ENCODE measurements at places on chromosomes 2 and 18.
A peak's percentile ranks its signal among the peaks of the same experiment; 100 is the strongest.

- no peak for DNase-seq
These were observed 46.8 kb upstream of the RNU4ATAC start for GRCh38 chr2:121483846-121484245.

DNA sequence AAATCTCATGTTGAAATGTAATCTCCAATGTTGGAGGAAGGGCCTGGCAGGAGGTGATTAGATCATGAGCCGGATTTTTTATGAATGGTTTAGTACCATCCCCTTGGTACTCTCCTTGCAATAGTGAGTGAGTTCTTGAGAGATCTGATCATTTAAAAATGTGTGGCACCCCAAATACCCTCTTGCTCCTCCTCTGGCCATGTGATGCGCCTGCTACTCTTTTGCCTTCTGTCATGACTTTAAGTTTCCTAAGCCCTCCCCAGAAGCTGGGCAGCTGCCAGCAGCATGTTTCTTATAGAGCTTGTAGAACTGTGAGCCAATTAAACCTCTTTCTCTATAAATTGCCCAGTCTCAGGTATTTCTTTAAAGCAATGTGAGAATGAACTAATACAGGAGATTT, 72.6 kb upstream of the FIGN start:
- DNase-seq, result no peak

DNA sequence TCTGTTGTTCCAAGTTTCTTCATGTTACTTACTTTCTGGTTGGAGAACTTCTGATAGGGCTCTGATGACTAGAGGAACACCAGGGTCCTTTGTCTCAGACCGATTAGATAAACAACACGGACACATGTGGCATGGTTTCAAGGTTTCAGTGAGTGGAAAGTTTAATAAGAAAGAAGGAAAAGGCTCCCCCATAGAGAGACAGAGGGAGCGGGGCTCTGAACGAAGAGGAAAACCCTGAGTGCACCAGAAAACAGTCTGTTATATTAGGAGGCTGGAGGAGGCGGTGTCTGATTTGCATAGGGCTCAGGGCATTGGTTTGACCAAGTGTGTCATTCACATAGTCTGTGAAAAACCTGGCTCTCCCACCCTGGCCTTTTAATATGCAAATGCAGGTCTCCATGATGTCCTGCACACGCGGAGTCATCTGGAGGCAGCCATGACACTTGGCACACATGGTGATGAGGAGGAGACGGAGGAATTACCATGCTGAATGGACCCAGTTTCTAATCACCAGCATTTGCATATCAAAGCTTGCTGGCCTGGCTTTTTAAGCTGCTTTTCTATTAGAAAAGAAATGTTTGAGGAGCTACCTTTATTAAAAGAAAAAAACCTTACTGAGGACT, 94.2 kb downstream of the PTPN4 start:
- no peak for DNase-seq

DNA sequence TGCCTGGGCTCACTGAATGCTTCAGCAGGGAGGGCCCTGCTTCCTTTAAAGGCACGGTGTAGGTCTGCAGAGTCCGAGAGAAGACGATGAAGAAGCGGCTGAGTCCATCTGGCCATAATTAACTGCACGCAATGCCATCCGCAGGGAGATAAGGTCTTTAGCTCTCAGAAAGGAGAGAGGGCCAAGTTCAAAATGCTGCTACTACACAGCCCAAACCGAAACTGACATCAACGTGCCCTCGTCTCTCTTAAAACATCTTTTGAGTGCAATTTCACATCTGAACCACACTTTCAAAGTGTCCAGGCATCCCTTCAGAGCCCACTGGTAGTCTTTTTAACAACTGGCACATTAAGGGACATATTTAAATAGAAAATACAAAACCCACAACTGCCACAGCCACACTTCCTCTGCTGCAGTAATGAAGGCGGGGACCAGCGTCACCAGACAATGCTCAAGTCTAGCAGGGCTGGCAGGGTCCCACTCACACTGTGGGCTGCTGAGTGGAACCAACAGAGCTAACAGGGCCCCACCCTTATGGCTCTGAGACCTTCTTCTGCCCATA, 35.8 kb downstream of the ST3GAL5 start:
- peak; percentile 87 for DNase-seq

- DNase-seq, result no peak
These were observed 179.0 kb downstream of the BARD1 start for GRCh38 chr2:214630402-214631045.

GRCh38 chr2:230775737-230776136, 63.1 kb downstream of the CAB39 start:
- no peak for DNase-seq

GRCh38 chr2:112817082-112817689, 19.4 kb downstream of the IL1B start:
- no peak for DNase-seq

DNA sequence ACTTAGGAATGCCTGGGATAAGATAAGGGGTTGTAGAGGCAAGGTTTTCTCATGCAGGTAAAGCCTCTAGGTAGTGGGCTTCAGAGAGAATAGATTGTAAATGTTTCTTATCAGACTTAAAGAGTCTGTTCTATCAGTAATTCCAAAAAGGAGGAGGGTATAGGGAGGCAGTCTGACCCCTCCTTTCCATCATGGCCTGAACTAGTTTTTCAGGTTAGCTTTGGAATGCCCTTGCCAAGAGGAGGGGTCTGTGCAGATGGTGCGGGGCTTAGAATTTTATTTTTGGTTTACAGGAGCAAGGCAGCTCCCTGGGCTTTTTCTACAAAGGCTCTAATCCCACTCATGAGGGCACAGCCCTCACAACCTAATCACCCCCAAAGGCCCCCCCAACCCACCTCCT, 135.0 kb downstream of the B3GNT2 start:
- DNase-seq, result no peak

- peak; percentile 40 for DNase-seq
These were observed 73.4 kb downstream of the ACTR2 start for GRCh38 chr2:65300761-65301711.

- DNase-seq, result no peak
These were observed 12.0 kb downstream of the ALPG start for GRCh38 chr2:232418466-232419244.

GRCh38 chr18:56327191-56327885, 311.1 kb downstream of the TXNL1 start:
- no peak for DNase-seq

DNA sequence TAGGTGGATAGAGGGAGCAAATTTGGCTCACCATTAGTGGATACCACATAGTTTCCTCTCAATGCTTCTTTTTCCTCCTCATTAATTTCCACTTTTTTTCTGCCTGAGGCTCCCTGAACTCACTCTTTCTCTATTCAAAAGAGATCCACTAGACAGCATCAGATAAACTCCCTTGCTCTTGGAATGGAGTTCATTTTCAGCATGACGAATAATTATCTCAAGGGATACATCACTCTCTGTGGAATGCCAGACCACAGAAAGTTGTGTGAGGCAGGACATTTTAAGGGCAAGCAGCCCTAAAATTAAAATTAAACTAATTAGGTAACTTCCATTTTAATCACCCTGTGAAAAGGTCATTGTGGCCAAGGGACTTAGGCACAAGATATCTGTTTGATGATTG, 1920.1 kb upstream of the CELF4 start:
- no peak for DNase-seq

- no peak for DNase-seq
These were observed 191.0 kb downstream of the TCF4 start for GRCh38 chr18:55396979-55397378.

GRCh38 chr2:197086500-197086899, 160.0 kb upstream of the PGAP1 start:
- DNase-seq, result peak; percentile 27

DNA sequence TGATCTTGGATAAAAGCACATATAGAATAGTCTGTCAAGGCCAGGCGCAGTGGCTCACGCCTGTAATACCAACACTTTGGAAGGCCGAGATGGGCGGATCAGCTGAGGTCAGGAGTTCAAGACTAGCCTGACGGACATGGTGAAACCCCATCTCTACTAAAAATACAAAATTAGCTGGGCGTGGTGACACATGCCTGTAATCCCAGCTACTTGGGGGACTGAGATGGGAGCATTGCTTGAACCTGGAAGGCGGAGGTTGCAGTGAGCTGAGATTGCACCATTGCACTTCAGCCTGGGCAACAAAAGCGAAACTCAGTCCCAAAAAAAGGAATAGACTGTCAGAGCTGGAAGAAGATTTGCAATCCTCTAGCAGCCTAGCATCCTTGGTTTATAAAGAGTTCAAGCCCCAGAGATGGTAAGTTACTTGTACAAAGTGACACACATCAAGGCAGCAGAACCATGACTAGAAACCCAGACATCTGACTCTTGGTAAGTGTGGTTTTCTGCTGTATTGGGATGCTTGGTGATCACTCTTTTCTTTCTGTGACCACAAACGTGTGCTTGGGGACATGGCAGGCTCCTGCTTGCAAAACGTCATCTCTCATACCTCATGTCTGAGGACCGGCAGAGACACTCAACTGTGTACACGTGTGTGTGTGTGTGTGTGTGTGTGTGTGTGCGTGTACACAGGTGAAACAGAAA, 69.0 kb downstream of the OSBPL6 start:
- no peak for DNase-seq

GRCh38 chr18:48317781-48318381, 91.3 kb downstream of the ZBTB7C start:
- DNase-seq, result no peak

- no peak for DNase-seq
These were observed 24.7 kb downstream of the B4GALT6 start for GRCh38 chr18:31659576-31660177.

DNA sequence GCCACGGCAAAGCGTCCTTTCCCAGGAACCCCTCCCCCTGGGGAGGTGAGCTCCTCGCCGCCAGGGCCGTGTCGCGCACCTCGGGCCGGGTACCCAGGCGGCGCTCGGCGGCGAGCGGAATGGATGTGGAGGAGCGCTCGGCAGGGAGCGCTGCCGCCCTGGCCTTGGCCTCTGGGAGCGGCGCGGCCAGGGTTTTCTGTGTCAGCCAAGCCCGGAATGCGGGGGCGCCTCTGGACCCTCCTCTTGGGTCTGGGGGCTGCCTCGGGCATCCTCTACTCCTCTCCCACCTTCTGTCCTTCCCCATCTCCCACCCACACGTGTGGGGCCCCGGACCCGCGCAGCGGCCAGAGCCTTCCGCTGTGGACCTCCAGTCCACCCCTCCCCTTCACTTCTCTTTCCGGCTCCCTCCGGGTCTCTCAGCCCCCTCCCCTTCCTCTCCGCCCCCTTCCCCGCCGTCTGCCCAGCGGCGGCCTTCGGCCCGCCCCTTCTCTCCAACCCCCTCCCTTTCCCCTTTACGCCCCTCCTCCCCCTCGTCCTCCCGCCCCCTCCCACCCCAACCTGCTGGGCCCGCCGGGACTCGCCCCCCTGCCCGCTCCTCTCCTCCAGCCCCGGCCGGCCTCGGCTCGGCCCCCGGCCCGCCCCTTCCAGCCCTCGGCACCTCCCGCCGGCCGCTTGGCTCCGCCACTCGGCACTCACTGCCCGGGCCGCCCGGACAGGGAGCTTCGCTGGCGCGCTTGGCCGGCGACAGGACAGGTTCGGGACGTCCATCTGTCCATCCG, at the start of gene MERTK:
MERTK (plus strand) TSS at position 684 of the 779 bp plus-strand sequence. CDS start 129 bp downstream, outside the sequence.
- peak; percentile 33 for DNase-seq

GRCh38 chr2:124995185-124995912, 970.3 kb downstream of the CNTNAP5 start:
- DNase-seq, result no peak

DNA sequence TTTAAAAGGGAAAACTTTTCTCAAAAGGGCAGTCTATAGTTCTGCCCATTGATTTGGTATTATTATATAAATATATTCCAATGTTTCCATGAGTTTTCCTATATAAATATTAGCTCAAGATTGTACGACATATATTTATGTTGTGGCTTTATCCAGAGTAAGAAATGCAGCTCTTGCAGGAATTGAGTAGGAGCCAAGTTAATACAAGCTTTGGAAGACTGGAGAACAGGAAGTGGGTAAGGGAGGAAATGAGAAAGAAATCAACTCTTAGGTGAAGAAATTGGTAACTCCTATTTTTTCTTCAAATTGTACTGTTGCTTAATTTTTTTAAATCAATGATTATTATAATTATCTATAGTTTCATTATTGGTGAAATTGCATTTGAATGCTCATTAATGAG, 105.4 kb upstream of the FAM117B start:
- DNase-seq, result no peak

GRCh38 chr2:173657996-173658717, 303.5 kb downstream of the CDCA7 start:
- no peak for DNase-seq

DNA sequence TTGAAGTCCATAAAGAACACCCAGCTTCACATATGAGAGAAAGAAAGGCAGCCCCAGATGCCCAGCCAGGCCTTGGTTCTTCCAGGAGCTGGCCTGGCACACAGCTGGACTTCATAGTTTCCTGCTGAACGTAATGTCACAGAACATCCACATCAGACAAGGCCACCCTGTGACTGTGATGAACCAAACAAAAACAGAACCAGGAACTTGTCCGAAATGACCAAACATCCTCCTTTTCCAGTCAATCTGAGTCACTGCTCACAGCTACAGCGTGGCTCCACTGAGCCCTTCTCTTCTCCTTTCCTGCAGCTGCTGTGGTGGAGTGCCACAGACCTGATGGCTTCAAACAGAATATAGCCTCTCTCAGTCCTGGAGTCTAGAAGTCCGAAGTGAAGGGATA, 45.4 kb upstream of the PAPOLG start:
- no peak for DNase-seq

DNA sequence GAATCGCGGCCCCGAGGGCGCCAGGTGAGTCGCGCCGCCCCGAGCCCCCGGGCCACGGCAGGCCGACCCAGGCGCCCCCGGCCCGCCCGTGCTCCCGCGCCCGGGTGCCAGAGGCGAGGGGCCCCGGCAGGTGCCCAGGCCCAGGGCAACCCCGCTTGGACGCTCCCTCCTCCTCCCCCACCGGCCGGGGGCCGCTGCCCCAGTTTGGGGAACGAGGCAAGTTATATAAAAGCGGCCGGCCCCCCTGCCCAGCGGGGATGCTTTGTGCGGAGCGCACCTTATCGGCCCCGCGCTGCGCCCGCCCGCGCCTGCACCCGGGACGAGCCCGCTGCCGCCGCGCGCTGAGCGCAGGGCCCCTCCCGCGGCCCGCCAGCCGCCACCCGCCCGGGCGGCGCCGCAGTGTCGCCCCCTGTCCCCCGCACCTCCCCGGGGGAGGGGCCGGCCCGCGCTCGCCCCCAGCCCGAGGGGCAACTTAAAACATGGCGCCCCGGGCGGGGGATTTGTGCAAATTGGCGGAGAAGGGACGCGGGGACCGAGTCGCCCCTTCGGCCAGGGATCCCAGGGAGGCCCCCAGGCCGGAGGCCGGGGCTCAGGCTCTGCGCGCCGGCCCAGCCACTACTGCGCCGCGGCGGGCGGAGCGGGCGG, 639 bp downstream of the EPB41L3 start:
- no peak for DNase-seq

- no peak for DNase-seq
These were observed 182.8 kb downstream of the NBAS start for GRCh38 chr2:15378148-15378908.

All from CD4-positive, alpha-beta T cell treated with Interleukin-4 for 1 hour (primary cell).